Stimulated activated CD4-positive, alpha-beta T cell treated with anti-CD3 and anti-CD28 coated beads, TNF-alpha, amount 100 ng/mL, for 4 hours (primary cell): ENCODE measurements at places on chromosomes 3 and 15.

GRCh38 chr3:16109929-16110328, 64.6 kb upstream of the GALNT15 start:
- DNase-seq, result no peak

DNA sequence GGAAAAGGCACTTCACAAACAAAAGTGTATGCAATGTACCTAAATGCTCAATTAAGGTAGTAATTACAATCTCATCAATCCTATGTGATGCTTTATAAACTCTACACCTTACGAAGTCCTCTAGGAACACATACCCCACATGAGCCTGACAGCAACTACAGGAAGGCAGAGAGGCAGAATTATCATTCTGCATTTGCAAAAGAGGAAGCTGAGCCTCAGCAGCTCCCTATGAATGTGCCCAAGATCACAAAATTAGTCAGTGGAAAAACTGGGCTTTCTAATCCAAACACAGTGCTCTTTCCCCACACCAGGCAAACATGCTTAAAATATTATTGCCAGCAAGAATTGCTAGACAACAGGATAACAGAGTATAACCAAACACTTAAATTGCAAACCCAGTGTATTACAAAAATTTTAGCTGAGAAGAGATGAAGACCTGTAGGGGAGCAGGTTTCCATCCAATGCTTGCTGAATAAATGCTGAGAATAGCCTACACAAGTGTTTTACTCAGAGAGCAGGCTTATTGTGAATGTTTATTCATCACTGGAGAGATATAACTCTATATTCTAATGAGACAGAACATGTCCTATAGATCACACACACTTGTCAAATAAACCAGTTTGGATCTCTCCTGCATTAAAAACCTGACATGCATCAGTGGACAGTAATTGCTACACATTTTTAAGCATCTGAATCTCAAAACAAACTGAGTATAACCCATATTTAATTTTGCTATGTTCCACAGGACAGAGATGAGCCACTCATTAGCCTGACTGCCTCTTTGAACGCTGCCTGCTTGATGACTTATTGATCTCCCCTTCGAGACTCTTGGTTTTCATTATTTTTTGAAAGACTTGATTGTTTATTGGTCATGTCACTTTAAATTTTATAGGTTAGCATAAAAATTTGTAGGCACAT, 62.2 kb downstream of the PLCH1 start:
- DNase-seq, result no peak

- DNase-seq, result no peak
Observed at GRCh38 chr3:155991847-155992246, 121.4 kb downstream of the GMPS start.

DNA sequence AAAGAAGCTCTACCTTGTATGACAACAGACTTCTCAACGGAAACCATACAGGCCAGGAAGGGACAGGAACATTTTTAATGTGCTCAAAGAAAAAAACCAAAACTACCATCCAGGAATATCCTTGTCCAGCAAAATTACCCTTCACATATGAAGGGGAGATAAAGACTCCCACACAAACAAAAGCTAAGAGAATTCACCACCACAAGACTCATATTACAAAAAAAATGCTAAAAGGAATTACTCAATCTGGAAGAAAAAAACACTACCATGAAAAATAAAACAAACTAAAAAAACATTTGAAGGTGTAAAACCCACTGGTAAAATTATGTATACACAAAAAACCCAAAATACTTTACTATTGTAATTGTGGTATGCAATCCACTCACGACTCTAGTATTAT, 57.2 kb downstream of the DLG1 start:
- no peak for DNase-seq

- DNase-seq, result no peak
Observed at GRCh38 chr3:134134698-134135415, 105.1 kb upstream of the SLCO2A1 start.

DNA sequence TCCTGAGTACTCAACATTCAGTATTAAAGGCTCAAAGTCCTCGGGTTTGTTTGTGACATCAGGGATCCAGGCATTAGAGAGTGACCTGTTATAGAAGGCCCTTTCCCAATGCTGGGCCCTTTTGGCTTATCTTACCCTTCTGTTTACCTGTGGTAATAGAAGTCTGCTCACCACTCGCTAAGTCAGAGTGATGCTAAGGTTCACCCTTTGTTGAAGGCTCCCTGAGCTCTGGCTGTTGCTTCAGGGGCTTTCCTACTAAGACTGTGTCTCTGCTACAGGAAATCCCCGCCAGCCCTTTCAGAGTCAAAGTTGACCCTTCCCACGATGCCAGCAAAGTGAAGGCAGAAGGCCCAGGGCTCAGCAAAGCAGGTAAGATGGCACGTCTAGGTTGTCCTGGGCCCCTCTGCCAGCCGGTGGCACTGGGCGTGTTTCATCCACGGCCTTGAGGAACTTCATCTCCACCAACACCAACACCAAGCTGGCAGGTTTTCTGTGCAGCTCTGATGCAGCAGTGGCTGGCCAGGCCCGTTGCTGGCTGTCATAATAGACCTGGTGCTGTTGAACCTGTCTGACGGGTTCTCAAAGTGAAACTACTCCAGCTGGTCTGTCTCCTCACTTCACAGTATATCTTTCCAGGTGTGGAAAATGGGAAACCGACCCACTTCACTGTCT, 99.1 kb downstream of the DNASE1L3 start:
- no peak for DNase-seq

- no peak for DNase-seq
Observed at GRCh38 chr3:32401126-32401525, 9.5 kb downstream of the CMTM7 start.

GRCh38 chr3:122271246-122271898, 53.7 kb upstream of the CSTA start:
- DNase-seq, result no peak

DNA sequence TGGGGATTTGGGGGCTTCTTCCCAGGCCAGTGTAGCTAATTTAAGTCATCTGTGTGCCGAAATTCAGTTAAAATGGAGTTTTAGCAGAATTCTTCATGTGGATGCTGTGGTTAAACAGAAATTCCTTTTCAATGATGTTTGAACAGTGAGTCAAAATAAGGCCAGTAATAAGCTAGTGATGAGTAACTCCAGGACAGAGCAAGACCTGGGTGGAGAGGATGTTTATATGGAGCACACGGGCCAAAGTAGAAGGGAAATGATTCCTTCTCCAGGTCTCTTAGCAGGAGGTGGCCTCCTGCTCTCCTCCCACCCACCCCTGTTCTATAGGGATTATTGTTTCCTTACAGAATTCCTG, 31.9 kb upstream of the UACA start:
- no peak for DNase-seq

DNA sequence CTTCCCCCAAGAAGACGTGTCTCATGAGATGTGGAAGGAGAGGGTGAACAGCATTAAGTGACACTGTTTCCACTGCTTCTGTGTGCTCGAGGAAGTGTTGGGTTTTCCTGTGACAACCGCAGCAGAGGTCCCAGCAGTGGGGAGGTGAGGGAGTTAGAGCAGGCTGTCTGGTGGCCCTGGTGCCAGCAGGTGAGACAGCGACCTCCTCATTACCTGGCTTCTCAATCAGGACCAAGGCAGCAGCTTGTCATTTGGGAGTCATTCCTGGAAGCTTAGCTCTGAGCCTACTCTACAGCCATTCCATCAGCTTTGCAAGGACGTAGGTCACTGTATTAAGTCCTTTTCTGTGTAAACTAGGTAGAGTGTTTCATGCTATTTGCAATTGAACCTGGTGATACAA, 63.3 kb upstream of the RGMA start:
- DNase-seq, result no peak

DNA sequence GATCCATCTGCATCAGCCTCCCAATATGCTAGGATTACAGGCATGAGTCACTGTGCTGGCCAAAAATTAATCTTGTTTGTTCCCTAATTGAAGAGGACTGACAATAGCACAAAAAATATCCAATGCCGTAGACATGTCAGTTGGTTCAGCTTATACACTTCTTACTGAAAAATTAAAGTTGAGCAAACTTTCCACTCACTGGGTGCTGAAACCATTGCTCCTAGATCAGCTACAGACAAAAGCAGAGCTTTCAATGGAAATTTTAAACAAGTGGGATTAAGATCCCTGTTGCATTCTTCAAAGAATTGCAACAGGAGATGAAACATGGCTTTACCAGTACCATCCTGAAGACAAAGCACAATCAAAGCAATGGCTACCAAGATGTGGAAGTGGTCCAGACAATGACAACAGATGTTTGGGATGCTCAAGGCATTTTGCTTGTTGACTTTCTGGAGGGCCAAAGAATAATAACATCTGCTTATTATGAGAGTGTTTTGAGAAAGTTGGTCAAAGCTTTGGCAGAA, 16.0 kb downstream of the ISLR2 start:
- no peak for DNase-seq

- DNase-seq, result no peak
Observed at GRCh38 chr15:42191610-42192346, 16.3 kb downstream of the VPS39 start.

DNA sequence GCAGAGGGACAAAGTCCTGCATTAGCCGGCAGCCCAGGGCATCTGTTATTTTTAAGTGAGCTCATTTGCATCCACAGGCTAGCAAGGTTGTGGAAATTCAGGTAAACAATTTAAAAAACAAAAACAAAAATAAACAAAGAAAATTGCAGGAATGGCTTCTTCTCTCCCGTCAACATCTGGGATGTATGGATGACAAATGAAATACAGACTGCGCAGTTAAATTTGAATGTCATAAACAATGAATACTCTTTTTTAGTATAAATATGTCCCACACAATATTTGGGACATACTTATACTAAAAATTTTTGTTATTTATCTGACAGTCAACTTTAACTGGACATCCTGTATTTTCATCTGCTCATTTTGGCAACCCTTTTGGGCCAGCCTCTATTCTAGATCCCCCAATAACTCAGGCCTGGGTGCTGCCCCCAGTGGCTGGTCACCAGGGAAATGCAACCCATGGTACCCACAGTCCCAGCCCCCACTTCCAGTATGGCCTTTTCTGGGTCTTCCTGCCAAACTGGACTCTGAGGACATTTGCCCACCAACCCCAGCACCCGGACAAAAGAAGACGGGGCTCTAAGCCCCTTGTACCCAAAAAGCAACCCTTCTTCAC, 12.7 kb downstream of the GRM2 start:
- no peak for DNase-seq

GRCh38 chr15:64249883-64250575, 87.2 kb upstream of the PPIB start:
- DNase-seq, result no peak

- DNase-seq, result no peak
Observed at GRCh38 chr3:23791678-23792077, 14.1 kb upstream of the UBE2E1 start.

- DNase-seq, result no peak
Observed at GRCh38 chr3:111871809-111872623, 13.0 kb downstream of the PHLDB2 start.

- no peak for DNase-seq
Observed at GRCh38 chr15:48913141-48913540, 35.2 kb downstream of the EID1 start.

DNA sequence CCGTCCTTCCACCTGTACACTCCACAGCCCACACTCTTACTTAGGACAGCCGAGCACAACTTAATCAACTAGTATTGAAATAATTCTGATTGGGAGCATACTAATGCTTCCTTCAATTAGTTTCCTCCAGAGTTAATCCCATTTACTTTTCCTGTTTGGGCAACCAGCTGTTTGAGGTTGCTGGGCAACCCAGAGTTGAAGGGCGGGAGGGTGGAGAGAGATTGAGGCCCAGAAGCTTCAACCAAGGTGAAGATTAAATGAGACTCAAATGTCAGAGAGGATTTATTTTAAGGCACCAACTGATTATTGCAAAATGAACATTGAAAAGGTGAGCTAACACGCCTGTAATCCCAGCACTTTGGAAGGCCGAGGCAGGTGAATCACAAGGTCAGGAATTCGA, 428.5 kb upstream of the SEMA6D start:
- no peak for DNase-seq

DNA sequence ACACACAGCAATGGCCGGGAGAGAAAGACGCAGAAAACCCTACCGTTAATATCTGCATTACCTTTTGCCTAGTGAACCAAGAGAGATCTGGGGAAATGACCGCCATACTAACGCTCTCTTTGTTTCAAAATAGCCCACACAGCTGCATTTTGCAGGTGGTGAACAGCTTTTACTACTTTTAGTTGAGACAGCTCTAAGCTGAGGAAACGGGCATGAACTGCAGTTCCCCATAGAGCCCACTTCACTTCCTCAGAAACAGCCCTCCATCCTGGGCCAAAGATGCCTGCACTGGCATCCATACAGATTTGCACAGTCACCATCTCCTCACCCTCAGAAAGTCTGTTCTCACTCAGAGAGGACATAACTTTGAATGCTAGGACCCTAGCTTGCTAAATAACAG, 45.0 kb downstream of the ZNF860 start:
- no peak for DNase-seq

GRCh38 chr3:141526709-141527108, 39.9 kb downstream of the RASA2 start:
- DNase-seq, result no peak

DNA sequence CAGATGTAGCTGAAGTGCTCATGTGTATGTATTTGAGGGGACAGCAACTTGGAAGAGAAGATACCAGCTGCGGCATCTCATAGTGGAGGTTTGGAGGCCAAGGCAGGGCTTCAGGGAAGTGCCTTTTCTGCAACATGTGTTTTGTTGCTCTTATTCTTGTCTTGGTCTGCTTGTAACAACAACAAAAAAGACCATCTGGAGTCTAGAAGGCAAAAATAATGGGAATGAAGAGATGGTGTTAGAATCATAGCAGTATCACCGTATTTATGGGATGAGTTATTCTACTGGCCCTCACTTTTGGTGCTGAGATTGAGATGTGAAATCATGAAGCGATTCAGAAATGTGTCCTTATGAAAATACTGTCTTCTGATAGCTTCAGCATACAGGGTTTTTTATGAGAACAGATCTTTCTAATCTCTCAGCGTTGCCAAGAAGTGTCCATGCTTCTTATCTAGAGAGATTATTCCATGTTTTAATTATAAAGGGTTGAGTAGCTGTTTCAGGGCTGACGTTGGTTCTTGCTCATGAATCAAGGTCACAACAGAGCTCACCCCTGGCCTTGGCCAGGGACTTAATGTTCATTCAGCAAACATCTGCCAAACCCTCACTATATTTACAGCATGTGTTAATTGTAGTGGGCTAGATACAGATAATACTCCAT, 58.0 kb downstream of the ITPR1 start:
- DNase-seq, result no peak

GRCh38 chr3:105807146-105807545, 61.7 kb downstream of the CBLB start:
- no peak for DNase-seq

DNA sequence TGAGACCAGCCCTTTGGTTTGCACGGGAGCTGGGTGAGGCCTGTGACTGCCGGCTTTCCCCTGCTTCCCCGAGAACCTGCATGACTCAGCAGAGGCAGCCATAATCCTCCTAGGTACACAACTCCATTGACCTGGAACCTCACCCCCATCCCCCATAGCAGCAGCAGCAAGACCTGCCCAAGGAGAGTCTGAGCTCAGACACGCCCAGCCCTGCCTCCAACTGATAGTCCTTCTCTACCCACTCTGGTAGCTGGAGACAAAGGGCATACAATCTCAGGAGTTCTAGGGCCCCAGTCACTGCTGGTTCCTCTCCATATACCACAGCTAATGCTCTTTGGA, 141.0 kb upstream of the ARHGEF26 start:
- no peak for DNase-seq
